Stimulated activated CD4-positive, alpha-beta T cell treated with anti-CD3 and anti-CD28 coated beads, Interleukin-1b, Interleukin-23, amount 100 ng/mL, for 1 hour (primary cell): ENCODE measurements at places on chromosomes 2 and 18.

- no peak for DNase-seq
Observed at GRCh38 chr2:86764661-86765309, 25.9 kb downstream of the CD8A start.

GRCh38 chr2:23900541-23901322 is 26.2 kb downstream of the ATAD2B start:
- DNase-seq: no peak

DNA sequence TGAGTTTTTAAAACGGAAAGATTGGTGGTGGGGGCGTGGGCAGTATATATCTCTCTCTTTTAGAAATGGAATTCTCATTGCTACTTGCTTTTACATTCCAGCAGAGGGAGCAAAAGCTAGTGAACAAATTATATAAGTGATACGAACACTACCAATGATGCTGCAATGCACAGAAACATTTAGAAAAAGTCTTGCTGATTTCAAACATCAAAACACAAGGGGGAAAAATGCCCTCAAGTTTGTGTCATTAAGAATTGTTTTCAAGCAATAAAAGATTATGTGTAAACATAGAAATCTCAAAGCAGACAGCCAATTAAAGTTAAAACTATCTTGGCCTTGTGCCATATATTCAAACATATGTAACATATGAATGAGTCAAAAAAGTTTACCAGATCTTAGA is 296.3 kb upstream of the KCNJ3 start:
- no peak for DNase-seq

GRCh38 chr2:136696438-136696837 is 68.9 kb upstream of the THSD7B start:
- no peak for DNase-seq

DNA sequence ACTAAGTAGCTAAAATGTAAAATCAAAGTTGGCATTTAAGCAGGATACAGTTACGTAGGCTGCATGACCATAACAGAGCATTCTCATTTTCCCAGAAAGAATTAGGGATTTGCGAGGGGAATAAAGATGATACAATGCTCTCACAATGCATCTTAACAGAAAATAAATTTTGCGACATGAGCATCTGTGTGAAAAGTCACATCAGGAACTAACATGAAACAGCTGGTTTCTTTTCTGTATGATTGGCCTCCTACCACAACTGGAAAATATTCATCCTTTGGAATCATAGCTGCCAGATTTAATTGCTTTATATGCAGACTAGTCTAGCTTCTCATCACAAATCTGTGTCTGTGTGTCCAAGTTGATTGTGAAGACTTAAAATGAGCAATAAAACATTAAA is 66.0 kb downstream of the KCTD18 start:
- DNase-seq: no peak

DNA sequence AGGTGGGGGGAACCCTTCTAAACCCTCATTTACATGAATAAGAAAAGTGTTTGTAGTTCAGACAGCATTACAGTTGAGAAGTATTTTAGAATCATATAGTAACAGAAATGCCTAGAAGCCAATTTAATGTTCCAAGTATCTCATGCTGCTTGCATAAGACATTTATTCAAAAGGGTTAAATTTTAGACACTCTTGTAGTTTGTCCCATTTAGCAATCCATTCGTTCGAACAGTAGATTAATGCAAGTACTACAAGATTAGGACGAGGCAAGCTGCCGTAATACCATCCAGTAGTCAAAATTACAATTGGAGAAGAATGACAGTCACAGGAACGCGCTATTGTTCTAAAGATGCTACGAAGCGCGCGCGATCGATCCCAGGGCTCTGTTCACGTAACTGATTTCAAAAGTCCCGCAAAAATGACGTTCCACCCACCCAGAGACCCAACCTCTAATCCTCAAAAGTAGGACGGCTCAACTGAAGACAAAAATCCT is 1.2 kb downstream of the TMEM237 start:
- DNase-seq: no peak

GRCh38 chr2:8462280-8462679 is 219.6 kb upstream of the ID2 start:
- no peak for DNase-seq

- DNase-seq: no peak
Observed at GRCh38 chr18:42745931-42746330, 369.6 kb downstream of the RIT2 start.

GRCh38 chr18:5746844-5747243 is 148.5 kb downstream of the TMEM200C start:
- no peak for DNase-seq

- DNase-seq: no peak
Observed at GRCh38 chr2:97931858-97932225, 63.9 kb downstream of the TMEM131 start.

GRCh38 chr2:176613323-176613987 is 344.2 kb downstream of the MTX2 start:
- DNase-seq: no peak

DNA sequence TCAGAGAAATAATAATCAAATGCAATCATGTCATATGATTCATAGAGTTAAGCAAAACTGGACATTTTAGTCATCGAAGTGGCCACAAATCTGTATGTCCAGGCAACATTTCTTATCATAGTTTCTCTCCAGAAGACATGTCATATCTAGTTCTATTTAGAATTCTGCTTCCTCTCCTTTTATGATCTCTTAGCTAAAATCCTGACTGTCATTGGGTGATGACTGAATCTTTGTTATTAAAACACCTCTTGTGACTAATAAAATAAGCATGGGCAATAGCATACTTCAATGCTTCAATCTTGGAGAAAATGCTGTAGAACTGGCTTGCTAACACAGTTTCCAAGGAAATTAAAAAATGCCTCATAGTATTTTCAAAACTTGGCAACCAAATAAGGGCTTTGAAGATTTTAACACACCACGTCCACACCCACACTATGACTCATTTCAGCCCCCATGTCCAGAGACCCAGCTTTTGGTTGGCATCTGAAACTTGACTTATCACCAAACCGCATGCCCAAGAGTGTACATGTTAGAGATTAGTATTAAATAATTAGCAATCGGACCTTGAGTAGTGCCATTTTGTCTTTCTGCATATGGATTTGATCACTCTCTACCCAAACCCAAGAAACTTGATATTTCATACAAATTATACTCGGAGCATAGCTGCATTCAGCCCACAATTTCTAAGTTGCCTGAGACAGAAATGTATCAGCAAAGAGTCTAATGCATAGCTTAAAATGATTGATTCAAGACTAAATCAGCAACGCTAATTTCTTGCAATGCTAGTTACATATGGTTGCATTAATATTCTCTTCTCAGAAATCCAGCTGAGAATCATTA is 106.5 kb upstream of the ETAA1 start:
- DNase-seq: no peak

DNA sequence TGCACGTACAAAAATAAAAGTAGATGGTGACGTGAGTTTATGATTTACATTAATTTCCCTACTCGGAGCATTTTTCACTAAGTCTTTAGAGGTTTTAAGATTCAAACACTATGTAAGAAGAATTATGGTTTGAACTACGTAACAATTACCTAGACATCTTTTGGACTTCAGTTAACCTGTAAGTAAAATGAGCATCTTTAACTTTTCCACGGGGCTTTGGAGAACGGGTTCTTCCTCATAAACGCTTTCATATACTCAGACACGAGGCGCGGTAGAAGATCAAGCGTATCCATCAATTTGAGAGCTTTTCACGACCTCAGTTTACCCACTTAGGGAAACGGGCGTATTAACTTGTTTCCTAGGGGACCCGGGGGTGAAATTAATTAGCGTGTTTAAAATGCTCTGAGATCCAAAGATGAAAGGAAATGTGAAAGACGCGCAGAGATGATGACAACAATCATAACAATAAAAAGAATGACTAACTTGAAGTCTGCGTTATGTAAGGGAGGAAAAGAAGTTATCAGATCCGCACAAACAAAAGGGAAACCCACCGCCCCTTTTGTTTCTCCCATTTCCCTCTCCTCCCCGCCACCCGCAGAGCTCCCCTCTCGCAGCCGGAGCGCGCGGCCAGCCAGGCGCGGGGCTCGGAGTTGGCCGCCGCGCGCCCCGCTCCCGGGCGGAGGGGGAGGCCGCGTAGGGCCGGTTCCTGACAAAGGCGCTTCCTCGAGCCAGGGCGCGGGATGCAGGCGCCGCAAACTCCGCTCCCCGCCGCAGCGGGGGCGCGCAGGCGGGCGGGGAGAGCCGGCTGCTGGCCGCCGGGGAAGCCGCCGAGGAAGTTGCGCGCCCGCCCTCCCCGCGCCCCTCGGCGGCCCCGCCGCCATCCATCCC is 807 bp downstream of the PELI1 start:
- DNase-seq: no peak

DNA sequence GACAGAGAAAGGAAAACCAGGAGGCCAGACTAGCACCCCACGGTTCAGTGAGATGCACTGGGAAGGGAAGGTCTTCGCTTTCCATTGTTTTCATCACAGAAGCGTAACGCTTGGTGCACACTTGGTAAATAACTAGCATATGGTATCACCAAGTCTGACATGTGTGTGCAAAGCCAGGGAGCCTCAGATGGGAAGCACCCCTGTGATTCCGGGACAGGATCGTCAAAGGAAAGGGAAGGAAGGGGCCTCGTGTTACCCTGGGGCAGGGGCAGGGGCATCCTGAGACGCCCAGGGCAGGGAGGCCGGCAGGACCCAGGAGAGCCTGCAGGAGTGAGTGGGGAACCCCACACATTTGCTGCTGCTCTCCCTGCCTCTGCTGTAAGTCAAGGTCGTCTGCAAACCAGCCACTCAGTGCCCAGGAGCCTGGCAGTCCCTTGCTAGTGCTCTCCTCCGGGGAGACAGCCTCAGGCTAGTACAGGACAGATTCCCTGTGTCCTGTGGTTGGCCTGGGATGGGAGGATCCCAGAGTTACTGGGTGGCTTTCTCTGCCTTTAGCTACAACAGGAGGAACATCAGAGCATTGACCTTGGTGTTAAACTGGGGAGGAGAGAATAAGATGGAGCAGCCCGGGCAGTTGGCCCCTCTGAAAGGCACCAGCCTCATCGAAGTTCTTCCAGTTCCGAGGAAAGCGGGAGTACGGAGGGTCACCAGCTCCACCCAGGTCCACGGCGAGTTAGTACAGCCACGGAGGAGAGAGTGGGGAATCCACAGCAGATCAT is 192.5 kb downstream of the NDUFA10 start:
- DNase-seq: no peak

DNA sequence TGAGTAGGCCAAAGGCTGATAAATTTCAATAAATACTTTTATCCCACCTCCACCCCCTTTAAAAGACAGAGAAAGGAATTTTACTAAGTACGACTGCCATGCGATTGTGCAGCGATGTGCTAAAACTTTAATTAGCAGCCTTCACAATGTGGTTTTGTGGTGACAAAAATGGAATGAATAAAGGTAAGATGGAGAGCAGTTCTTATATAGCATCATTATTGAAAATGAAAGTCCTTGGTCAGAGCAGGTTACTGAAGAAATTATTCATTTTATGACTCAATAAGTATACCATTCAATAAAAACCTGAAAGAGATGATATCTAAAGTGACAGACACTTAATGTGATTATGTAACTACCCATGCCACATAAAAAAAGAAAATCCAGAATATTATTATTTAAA is 33.2 kb upstream of the MTIF2 start:
- DNase-seq: no peak

DNA sequence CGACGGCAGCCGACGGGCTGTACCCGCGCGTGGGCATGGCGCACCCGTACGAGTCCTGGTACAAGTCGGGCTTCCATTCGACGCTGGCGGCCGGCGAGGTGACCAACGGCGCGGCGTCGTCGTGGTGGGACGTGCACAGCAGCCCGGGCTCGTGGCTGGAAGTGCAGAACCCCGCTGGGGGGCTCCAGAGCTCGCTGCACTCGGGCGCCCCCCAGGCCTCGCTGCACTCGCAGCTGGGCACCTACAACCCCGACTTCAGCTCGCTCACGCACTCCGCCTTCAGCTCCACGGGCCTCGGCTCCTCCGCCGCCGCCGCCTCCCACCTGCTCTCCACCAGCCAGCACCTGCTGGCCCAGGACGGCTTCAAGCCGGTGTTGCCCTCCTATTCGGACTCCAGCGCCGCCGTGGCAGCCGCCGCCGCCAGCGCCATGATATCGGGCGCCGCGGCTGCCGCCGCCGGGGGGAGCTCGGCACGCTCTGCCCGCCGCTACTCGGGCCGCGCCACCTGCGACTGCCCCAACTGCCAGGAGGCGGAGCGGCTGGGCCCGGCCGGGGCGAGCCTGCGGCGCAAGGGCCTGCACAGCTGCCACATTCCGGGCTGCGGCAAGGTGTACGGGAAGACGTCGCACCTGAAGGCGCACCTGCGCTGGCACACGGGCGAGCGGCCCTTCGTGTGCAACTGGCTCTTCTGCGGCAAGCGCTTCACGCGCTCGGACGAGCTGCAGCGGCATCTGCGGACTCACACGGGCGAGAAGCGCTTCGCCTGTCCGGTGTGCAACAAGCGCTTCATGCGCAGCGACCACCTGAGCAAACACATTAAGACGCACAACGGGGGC is 2.0 kb downstream of the SP9 start:
- DNase-seq: no peak
